ENCODE measurements at places on chromosomes 12 and 14. TPM values are rescaled to one million over a fixed set of nuclear protein-coding genes. Genes with fewer than 3 reads are reported as not detected.

Gene TSHR
- total RNA-seq: not detected

Gene TEAD4
- total RNA-seq: 21.6 TPM

Gene GZMB
- total RNA-seq: 1.0 TPM

Gene BCL11B
- not detected for total RNA-seq

Gene KRT77
- total RNA-seq: not detected

Gene IFT81
- total RNA-seq: 47.3 TPM

All from melanocyte of skin (primary cell).